SW 1271 (cell line): ENCODE measurements at places on chromosomes 5 and 9.

DNA sequence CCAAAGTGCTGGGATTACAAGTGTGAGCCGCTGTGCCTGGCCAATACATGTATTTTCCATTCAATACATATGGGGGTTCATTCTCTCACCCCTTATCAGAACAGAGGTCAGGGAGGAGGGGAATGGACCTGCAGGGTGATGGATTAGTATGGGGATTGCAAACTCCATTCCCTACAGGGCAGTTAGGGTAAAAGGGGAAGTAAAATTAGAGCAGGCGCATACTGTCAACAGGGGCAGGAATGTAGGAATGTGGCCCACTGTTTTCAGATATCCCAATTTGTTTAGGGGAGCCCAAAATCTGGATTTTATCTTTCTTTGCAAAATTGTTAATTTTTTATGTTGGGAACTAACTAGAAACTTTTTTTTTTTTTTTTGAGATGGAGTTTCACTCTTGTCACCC lies 46.4 kb upstream of the SLC44A1 start:
- no peak for DNase-seq

GRCh38 chr5:56367748-56368147 lies 134.6 kb upstream of the ANKRD55 start:
- DNase-seq: no peak

DNA sequence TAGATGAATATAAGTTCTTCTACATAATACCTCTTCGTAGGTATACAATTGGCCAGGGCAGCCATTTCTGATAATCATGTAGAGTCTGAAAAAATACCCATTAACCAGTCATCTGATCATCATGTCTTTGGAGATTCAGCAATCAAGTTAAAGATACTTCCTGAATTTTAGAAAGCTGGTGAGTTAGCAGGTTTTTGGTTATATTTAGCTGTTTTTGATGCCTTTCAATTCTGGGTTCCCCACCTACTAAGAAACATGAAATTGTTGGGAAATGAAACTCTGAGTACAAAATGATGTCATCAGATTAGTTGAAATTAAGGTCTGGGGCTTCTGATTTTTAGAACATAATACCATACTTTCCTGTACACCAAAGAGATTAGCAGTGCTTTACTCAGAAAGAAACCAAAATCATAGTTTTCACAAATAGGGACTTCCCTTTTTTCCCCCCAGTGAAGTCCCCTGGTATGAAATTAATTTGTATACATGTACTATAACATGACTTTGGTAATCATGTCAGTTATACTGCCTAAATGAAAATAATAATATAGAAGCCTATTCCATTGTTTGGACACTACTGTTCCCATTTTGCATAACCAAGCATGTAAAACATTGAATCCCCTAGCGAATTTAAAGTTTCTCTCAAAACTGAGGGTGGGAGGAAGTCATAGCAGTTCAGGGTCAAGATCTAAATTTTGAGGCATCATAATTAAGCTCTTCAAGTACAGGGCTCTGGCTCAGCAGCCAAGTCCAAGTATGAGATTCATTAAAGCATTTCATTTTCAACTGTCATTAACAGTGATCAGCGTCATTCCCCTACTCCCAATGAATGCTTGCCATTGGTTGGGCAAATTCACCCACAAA lies 17.9 kb downstream of the PRLR start:
- no peak for DNase-seq

- no peak for DNase-seq
Measured at GRCh38 chr5:171965745-171966144, 40.7 kb downstream of the FBXW11 start.

- DNase-seq: no peak
Measured at GRCh38 chr9:135848341-135849047, 58.9 kb downstream of the CAMSAP1 start.

GRCh38 chr5:56637321-56637920 lies 177.9 kb upstream of the MAP3K1 start:
- peak; percentile 74 for DNase-seq

DNA sequence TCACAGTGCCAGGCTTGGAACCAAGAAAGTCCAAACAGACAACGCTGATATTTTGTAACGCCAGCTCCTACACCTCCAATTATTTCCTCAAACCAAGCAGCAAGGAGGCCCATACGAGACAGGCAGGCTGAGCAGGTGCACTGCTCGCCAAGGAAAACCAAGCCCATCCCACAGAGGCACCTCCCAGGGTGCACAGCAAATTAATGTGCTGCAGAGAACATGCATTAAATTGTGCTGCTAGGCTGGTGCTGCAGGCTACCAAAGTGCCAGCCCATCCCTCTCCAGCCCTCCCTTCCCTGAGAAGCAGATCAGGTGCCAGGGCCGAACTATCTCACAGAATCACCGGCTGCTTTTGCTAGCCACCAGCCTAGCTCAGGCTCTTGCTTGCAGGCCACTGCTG lies 137.8 kb downstream of the PAX5 start:
- DNase-seq: no peak

DNA sequence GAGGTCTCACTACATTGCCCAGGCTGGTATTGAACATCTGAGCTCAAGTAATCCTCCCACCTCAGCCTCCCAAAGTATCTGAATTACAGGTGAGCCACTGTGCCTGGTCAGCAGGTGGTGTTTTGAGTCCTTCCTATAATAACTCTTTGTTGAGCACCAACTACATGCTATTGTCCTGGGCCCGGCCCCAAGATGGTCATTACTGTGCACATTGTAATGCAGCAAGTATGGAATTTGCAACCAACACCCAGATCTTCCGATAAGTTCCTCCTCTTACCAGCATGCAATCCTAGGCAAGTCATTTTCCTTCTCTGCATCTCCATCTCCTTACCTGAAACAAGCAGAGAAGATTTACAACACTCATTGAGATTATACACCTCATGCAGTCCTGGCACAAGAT lies 510.3 kb upstream of the KLF4 start:
- no peak for DNase-seq
